ENCODE measurements at places on chromosomes 6 and 20. TPM values are rescaled to one million over a fixed set of nuclear protein-coding genes. Genes with fewer than 3 reads are reported as not detected.

The TCP11 gene
- 0.30 TPM for total RNA-seq

The PROCR gene
- total RNA-seq, result 26.7 TPM

The ALDH5A1 gene
- total RNA-seq, result 7.7 TPM

The SPATA25 gene
- 0.69 TPM for total RNA-seq

The ID1 gene
- 130 TPM for total RNA-seq

The FOXA2 gene
- not detected for total RNA-seq

- DNase-seq, result peak; percentile 58
Measured at GRCh38 chr6:163324688-163325389, 89.7 kb upstream of the QKI start.

DNA sequence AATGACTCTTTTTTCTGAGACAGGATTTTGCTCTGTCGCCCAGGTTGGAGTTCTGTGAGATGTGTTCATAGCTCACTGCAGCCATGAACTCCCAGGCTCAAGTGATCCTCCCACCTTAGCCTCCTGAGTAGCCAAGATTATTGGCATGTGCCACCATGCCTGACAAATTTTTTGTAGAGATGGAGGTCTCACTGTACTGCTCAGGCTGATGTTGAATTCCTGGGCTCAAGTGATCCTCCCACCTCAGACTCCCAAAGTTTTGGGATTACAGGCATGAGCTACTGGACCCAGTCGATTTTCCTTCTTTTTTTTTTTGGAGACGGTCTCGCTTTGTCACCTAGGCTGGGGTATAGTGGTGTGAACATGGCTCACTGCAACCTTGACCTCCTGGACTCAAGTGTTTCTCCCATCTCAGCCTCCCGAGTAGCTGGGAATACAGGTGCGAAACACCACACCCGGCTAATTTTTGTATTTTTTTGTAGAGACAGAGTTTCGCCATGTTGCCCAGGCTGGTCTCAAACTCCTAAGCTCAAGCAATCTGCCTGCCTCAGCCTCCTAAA, 24.3 kb downstream of the BCL2L1 start:
- no peak for DNase-seq

DNA sequence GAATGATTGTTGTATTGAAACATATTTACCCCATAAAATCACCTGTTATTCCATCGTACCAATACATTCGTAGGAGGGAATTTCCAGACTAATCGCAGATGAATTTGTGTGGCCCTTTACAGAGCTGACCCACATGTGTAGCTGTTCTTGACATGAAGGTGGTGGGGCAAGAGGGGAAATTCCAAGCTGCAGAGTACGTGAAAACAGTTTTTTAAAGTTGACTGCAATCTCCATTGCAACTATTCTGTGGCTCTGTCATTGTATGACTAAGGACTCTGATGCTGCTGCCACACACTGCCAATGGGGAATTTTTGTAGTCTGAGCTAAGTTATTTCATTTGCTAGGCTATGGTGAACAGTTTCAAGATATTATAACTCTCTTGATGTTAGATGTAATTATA, 46.4 kb upstream of the ADTRP start:
- DNase-seq, result no peak

DNA sequence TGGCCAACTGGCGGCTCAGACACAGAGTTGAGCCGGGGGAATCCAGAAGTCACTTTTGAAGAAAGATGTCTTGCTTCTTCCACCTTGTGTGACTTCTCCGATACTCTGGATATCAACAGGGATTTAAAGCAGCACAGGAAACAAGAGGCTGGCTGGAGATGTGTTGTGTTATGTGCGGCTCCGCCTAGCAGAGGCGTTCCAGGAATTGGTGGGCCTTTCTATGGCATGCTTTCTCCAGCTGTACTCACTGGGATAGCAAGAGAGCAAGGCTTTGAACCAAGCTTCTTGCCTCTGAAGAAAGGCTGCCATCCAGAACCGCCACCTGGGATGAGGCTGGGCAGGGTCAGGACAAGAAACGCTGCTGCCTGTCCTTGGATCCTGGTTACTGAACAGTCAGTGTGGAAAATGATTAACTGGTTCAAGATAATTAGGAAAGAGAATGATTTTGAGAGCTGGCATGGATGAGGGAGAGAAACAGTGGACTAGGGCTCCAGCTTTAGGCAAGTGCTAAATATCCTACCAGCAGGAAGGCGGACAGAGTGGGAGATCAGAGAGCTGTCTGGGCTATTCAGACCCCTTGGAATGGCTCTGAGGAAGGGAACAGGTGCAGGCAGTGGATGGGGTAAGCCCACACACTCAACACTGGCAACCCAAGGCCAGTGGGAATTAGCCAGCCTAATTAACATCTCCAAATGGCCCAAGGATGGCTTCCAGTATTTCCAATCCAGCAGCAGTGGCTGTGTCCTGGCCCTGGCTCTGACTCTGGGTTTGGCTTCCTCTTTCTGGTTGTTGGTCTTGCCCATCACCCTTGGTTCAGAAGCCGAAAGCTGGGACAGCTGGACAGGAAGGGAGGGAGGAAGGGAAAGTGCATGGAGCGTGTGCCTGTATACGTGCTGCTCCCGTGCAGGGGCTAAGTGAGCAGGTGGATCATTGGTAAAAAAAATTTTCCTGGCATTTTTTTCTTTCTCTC, 31.9 kb downstream of the INSM1 start:
- DNase-seq, result no peak

DNA sequence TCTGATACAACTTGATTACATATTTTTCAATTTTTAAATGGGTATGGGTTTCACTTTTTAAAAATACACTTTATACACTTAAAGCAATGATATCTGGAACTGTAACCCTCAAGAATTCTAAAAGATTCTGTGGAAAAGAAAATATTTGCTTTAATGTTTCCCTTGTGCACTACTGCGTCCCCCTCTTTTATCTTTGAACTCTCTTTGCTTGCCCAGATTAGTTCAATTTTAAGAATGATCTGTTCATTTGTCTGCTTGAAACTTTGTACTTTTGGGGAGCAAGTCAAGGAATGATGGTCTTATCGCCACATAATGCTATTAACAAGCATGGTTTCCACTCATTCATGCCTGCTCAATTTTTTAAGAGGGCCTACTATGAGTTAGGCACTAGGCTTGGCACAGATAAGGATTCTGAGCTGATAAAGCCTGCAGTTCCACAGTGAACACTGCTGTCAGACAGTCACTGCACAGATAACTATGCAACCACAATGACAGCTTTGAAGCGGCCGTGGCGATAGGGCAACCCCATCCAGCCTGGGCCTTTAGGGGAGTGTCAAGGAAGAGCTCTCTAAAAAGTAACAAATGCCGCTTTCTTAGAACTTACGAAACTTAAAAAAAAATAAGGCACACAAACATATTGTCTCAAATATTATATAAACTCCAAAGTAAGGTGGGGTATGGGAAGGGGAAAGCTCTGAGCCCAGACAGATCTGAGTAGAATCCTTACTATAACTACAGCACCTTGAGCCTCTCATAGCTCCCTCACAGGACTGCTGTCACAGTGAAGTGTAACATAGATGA, 29.7 kb downstream of the FYN start:
- DNase-seq, result no peak

DNA sequence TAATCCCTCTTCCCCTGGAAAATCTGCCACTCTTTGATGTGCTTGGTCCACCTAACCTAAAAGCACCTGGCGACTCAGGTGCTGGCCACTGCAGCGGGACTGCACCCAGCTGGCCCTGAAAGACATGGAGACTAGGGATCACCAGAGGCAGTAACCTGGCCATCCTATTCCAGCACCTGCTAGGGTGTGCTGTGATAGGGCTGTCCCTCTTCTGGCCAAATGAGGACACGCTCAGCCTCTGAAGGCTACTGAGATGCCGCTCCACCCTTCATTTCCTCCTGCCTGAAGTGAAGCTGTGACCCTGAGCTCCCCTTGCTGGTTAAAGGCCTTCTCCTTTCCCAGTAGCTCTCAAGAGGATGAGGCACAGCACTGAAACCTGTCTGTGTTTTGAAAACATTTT, 24.4 kb downstream of the FOXC1 start:
- DNase-seq, result no peak

- DNase-seq, result no peak
Measured at GRCh38 chr6:141988954-141989705, 143.6 kb upstream of the GJE1 start.

GRCh38 chr20:5910186-5910585, 40.1 kb downstream of the TRMT6 start:
- no peak for DNase-seq

DNA sequence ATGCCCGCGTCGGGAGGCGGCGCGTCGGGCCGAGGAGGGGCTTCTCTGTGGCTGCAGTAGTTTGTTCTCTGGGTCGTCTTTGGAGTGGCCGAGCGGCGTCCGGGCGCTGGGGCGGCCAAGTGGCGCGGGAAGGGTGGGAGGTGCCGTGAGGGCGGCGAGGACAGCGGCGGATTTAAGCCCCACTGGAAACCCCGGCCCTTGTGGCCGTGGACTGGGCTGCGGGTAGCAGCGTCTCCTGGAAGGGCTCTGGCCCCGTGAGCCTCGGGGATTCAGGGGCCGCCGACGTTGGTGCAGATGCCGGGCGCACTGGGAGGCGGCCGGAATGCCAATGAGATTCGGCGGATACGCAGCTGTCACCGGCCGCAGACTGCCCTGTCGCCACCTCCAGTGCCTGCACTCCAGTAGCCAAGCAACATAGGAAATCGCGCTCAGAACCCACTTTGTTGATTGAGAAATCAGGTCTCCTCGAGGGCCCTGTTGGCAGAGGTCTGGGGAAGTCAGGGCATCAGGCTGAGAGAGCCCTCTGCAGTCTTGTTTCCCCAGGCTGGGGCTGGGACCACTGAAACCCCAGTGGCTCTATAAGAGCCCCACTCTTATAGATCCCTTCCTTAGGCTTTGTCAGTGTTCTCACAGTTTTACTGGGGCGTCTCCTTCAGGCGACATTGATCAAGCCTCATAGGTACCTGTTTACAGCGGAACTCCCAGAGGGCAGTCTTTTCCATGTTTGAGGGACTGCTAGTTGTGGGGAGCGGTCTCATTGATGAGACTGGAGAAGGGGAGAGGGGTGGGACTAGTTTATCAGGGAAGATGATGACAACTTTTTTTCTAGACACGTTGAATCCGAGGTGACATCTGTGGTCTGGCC, 642 bp downstream of the GZF1 start:
- peak; percentile 17 for DNase-seq

- DNase-seq, result no peak
Measured at GRCh38 chr20:34459209-34459897, 56.9 kb upstream of the DYNLRB1 start.

GRCh38 chr20:40010483-40010882, 678.6 kb downstream of the MAFB start:
- DNase-seq, result no peak

- DNase-seq, result peak; percentile 8
Measured at GRCh38 chr6:80382811-80383210, 276.3 kb downstream of the BCKDHB start.

DNA sequence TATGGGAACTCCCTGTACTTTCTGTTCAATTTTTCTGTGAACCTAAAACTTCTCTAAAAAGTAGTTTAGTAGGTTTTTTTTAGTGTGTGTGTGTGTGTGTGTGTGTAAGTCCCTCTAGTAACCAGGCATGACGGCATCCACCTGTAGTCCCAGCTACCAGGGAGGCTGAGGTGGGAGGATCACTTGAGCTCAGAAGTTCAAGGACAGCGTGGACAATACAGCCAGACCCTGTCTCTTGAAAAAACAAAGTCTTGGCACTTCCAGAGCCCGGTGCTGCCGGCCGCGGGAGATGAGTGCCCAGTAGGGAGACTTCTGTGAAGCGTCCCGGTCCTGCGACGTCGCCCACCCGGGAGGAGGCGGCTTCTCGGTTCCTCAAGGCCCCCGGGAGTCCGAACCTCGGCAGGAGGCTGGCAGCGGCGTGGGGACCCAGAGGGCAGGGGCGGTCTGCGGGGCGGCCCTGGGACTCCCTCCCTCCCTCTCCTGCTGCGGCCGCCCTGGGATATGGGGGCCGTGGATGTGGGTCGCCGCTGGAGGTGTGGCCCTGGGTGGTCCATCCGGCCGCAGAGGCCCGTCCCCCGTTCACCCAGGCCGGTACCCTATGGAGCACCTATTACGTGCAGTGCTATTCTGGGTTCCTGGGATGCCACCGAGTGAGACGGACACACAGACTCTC, 78.0 kb upstream of the SIRPG start:
- no peak for DNase-seq

DNA sequence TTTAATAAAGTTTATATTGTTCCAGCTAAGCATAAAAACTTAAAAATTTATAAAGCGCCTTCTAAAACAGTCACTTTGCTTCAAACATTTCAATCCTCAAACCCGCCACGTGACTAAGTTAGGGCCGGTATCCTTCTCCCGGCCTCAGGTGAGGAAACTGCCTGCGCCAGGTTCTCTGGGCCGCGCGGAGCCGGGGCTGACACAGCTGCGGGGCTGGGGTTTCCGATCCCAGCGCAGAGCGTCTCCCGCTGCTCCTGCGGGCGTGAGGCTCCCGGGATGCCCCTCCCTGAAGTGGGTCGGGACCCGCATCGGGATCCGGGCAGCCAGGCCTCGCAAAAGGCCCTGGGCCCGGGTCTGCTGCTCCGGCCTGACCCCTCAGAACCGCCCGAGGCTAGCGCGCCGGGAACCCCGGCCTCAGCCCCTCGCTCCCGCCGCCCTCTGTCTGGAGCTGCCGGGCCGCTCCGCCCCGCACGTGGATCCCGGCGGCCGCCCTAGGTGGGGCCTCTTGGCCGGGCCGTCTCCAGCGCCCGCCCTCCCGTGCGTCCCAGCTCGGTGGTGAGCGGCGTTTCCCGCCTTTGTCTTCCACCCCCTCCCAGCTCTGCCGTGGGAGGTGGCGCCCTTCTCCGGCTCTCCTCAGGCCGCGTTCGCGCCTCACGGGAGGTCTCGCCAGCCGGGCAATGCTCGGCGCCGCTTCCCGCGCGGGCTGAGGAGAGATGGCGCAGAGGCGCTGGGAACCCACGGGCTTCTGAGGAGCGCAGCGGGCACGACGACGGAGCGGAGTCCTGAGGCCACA, 267.9 kb downstream of the DLL1 start:
- DNase-seq, result peak; percentile 25

GRCh38 chr6:93238632-93239031, 180.7 kb downstream of the EPHA7 start:
- DNase-seq, result no peak

GRCh38 chr6:78554341-78554740, 313.0 kb upstream of the IRAK1BP1 start:
- DNase-seq, result no peak

DNA sequence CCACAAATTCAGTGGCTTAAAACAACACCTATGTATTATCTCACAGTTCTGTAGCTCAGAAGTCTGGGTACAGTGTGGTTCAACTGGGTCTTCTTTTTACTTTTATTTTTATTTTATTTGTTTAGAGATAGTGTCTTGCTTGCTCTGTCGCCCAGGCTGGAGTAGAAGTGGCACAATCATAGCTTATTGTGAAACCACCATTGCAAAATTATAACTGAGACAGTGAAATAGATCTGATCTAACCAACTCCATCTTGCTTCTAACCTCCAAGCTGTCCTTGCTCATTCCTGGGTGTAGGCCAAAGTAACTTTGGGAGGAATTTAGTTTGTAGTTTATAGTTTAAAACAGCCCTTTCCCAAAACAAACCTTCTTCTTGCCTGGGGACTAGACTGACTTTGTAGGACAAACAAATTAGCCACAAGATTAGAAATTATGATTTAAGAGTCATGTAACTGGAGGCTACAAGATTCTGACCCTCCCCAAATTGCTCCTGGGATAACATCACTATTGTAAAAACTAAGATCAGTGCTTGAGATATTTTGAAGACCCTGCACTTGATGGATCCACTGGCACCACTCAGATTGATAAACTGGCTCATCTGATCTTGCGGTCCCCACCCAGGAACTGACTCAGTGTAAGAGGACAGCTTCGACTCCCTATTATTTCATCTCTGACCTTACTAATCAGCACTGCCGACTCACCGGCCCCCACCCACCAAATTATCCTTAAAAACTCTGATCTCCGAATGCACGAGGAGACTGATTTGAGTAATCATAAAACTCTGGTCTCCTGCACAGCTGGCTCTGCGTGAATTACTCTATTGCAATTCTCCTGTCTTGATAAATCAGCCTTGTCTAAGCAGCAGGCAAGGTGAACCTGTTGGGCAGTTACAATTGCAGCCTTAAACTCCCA, 193.4 kb upstream of the CDYL start:
- DNase-seq, result no peak

All from skin of body (tissue), 3 donors.